ENCODE measurements at places on chromosomes 5 and 9.

DNA sequence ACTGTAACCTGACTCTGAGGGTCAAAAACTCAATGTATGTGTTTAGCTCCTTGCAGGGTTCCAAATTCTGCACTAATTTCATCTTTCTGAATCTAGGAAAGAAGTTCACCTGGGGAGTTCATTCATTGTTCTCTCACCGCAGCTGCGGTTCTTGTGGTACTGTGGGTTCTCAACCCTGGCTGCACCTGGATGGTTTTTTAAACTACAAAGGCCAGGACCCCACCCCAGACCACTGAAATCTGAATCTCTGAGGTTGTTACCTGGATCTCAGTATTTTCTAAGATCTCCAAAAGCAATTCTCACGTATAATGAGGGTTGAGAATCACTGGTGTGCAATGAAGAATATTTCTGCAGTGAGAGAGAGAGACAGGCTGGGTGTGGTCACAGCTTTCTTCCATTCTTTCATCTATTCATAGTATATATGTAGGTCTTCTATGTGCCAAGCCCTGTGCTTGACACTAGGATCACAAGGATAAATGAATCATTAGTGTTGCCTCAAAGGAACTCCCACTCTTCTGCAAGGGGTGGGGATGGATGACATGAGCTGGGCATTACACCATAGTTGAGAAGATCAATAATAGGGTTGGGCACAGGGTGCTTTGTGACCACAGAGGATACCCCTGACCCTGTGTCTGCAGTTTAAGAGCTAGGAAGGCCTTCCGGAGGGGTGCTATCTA lies 109.8 kb downstream of the GALNT10 start:
- DNase-seq = no peak

- no peak for DNase-seq
Measured at GRCh38 chr5:60505373-60506171, 194.4 kb downstream of the DEPDC1B start.

GRCh38 chr9:28820741-28821140 lies 1247.5 kb upstream of the C9orf72 start:
- no peak for DNase-seq

DNA sequence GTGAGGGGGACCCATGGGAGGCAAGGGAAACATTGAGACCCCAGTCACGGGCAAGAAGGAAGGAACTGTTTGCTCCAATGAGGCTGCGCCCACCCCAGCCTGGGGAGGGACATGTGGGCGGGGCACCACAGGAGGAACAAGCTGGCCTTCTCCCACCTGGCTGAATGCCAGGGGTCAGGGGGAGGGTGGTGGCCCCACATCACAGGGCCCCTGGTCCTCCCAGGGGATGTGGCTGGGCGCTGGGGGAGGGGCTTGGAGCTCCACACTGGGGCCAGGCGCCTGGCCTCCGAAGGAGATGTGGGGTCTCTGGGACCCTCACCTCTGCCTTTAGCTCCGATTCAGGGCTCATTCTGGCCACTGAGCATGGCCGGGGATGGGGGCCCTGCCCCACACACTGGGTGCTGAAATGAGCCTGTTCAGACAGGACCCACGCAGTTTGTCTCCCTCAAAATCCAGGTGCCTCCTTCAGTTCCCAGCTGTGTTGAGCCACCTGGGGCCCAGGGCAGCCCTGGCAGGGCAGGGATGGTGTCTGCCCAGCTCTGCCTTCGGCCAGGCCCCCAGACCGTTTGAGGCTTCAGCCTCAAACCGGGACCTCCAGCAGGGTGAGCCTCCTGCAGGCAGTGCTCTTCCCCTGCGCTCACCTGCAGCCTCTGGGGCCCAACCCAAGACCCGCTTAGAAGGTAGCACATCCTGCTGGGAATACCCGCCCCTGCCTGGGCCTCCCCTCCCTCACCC lies 33.2 kb upstream of the NOTCH1 start:
- DNase-seq = no peak

GRCh38 chr5:7794823-7795222 lies 56.1 kb downstream of the CFAP90 start:
- no peak for DNase-seq

GRCh38 chr9:34633851-34634550 lies 3.6 kb downstream of the SIGMAR1 start:
- peak; percentile 66 for DNase-seq

DNA sequence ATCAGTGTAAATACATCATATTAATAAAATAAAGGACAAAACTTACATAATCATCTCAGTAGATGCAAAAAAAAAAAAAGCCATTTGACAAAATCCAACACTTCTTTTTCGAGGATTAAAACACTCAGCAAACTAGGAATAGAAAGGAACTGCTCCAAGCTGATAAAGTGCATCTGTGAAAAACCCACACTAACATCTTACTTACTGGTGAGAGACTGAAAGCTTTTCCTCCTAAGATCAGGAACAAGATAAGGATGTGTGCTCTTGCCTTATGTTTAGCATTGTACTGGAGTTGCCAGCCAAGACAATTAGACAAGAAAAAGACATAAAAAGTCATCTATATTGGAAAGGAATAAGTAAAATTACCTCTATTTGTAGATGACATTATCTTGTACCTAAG lies 120.2 kb upstream of the SAP30L start:
- DNase-seq = no peak

DNA sequence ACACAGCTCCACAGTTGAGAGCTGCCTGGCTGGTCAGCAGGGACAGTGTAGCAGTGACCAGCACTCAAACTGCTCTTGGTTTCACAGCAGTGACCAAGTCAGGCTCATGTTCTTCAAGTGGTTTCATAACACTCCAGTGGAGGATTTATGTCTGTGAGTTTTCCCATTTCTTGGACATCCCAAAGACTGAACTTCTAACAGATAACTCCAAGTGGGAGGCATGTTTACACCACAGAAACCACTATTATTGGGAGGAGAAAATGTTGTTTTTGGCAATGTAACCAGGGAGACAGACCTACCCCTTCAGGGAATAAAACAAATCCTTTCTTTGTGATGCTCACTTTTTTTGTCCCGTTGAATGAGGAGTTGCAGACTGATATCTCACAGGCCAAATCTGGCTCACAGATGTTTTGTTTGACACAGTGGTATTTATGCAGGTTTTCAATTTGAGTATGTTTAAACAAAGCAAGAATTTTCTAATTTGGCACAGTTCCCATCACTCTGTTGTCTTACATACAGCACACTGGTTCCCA lies 141.5 kb downstream of the RMI1 start:
- no peak for DNase-seq

DNA sequence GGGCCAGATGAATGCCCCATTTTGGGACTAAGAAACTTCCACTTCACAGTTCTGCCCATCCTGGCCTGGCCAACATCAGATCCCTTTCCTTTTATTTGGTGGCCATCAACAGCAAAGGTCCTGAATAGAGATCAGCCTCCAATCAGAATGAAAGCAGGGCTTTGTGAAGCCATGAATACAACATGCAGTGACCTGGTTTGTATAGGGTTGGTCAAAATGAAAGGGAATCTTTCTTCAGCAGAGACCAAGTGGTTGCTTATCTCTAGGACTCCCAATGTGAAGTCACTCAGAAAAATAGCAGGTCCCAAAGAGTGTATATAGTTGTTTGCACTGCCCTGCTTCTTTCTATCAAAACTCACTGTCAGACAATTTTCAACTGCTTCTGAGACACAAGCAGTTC lies 113.9 kb upstream of the SLC12A2 start:
- no peak for DNase-seq

DNA sequence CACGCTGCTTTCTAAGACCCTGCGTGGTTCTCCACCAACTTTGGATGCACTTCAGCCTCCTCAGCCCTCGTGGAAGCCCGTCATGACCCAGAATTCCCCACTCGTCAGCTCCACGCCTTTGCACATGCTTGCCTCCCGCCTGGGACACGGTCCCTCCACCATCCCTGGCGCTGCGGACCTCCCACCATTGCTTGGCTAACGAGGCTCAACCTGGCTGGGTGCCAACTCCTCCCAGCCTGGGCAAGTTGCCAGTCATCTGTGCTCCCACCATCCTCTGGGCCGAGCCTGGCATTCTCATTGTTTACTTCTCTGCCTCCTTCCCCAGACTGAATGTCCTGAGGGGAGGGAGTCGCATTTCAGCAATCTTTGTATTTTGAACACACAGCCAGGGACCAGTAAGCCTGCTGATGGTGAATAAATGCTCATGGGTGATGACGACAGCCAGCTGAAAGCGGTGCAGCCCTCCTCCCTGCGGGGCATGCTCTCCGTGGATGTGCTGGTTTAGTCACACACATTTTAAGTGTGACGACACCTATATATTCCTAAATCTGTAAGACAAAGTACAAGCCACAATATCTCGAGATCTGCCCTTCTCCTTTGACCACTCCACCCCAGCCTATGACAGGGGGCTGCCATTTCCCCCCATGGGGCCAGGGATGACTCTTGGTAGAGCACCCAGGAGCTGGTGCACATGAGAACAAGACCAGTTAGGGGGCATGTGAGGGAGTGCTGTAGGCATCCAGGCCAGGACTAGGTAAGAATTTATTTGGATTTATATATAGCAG lies 37.6 kb downstream of the ANKRD33B start:
- DNase-seq = no peak
